ENCODE measurements at places on chromosomes 7 and 10. TPM values are rescaled to one million over a fixed set of nuclear protein-coding genes. Genes with fewer than 3 reads are reported as not detected.

DNA sequence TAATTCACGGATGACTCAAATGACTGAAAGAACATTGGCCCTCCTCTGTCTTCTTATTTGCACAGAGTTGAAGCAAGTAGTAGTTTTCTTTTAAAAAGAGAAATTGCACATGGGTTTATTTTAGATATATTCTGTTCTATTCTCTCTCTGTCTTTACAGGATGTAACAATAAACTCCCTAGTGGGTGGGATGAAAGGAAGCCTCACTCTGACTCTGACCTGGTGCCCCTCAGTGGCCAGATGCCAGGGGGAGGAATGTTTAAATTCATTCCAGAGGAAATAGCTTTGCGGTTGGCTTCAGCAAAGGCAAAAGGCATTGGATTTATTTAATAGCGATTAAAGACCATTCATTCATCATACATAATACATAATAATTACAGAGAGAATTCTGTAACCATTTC is 156.4 kb upstream of the MTPN start:
- DNase-seq = no peak

UMAD1 gene
- total RNA-seq = 20.7 TPM

GRCh38 chr7:23346316-23346715 is 47.2 kb downstream of the MALSU1 start:
- no peak for DNase-seq

DNA sequence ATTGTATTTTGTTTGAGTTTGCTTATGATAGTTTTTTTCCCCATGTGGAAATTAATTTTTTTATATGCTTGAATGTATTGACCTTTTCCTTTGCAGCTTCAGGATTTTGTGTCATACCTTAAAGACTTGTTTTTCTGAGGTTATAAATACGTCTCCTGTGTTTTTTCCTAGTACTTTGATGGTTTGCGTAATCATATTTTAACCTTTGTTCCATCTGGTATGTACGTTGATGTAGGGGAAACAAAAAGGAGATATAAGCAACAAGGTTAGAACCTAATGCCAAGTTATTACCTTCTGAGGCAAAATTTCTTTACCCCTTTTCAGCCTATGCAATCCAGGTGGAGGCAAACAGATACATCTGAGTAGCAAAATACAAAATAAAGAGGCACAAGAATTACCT is 17.9 kb downstream of the FGL2 start:
- no peak for DNase-seq

DNA sequence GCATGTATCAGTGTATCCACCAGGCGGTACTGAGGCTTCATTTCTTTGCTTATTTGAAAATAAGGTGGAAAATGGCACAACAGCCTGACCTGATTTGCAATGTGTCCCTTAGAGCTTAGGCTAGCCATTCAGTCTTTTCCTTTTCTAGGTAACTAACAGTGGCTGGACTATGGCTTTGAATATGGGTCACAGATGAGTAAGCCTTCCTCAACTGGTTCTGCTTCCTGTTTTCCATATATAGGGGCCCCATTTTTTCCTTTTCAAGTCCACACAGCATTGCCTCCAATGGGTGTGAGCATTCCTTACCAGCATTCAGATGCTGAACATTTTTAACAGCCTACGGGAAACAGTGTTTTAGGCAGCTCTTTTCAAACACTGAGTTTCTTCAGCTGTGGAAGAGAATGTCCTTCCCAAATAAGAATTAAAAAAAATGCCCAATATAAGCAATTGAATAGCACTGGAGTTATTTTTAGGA is 3.9 kb upstream of the ITGB1 start:
- no peak for DNase-seq

GRCh38 chr10:75377869-75378268 is 23.7 kb downstream of the ZNF503 start:
- DNase-seq = no peak

DNAJB6 gene
- 120 TPM for total RNA-seq

- no peak for DNase-seq
These were observed 374.2 kb upstream of the SEMA3A start for GRCh38 chr7:84568781-84569180.

GRCh38 chr10:5404208-5405041 is at the start of gene TUBAL3:
TSS of gene TUBAL3 (minus strand) at chr10:5404828. CDS start at chr10:5404792, 36 bp downstream.
- no peak for DNase-seq

- no peak for DNase-seq
These were observed 21.8 kb downstream of the RPA3 start for GRCh38 chr7:7696458-7697119.

DNA sequence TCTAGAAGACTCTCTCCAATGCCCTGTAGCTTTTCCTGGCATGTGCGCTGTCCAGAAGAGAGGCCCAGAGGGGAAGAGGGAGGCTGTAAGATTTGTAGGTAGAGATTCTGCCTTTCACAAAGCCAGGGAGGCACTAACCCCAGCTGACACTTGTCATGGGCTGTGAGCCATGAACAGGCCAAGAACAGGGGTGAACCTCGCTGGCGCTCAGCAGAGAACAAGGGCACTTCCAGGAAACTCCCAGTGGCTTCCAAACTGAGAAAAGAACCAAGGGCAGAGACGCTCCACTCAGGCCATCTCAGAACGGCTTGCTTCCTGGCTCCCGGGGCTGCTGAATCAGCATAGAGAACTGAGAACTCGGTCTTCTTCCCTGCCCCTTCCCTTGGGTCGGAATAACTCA is 257.8 kb upstream of the ZNF32 start:
- no peak for DNase-seq

C10orf143 gene
- 8.7 TPM for total RNA-seq

ABCA13 gene
- total RNA-seq = 0.14 TPM

DNA sequence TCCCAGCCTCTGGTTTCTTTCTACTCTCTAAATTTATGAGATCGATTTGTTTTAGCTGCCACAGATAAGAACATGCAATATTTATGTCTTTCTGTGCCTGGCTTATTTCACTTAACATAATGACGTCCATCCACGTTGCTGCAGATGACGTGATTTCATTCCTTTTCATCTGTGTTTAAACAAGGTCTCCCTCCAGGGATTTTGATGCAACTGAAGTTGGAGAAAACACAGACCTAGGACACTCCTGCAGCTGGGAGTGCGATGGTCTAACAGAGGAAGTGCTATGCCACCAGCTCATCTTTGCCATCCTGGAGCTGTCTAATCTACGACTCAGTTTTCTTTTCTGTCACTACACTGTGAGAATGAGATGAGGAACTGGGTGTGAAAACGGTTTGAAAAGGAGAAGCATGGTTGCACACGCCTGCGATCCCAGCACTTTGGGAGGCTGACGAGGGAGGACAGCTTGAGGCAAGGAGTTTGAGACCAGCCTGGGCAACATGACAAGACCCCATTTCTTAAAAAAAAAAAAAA is 1.5 kb upstream of the KCTD7 start:
- DNase-seq = peak; percentile 91

- no peak for DNase-seq
These were observed 400.0 kb upstream of the CELF2 start for GRCh38 chr10:10617686-10618085.

GIMAP4 gene
- 23.0 TPM for total RNA-seq

DNA sequence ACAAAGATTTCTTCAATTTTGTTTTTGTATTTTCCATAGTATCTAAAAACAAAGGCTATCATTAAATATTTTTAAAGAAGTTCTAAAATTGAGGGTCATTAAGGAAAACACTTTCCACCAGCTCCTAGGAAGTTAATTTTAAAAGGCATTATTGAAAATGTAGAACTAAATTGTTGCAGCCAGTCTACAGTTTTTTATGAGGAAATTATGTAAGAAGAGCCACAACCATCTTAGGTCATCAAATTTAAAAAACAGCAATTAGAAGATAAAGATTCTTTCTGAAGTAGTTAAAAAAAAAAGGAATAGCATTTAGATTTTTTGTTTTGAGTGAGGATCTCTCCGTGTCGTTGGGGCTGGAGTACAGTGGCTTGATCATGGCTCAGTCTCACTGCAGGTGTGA is 161.7 kb downstream of the NRBF2 start:
- no peak for DNase-seq

- no peak for DNase-seq
These were observed 95.9 kb downstream of the CUBN start for GRCh38 chr10:17033529-17034260.

GRCh38 chr10:1274701-1275544 is 218.7 kb downstream of the WDR37 start:
- no peak for DNase-seq

SMKR1 gene
- total RNA-seq = not detected

DNA sequence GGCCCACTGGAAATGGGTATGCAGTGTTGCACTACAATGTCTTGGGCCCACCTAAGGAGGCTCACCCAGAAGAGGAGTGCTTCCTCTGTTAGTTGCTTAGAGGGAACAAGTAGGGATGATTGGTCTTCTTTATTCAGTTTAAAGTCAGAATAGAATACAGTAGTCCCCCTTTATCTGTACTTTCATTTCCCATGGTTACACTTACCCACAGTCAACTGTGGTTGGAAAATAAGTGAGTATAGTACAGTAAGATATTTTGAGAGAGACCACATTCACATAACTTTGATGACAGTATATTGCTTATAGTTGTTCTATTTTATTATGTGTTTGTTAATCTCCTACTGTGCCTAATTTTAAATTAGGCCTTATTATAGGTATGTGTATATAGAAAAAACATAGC is 151.4 kb downstream of the COL28A1 start:
- DNase-seq = no peak

GRCh38 chr10:56583316-56583715 is 222.3 kb upstream of the ZWINT start:
- DNase-seq = no peak

- no peak for DNase-seq
These were observed 98.6 kb downstream of the MYOF start for GRCh38 chr10:93383562-93383981.

CYP2C18 gene
- not detected for total RNA-seq
